ENCODE measurements at places on chromosomes 5 and 9.

DNA sequence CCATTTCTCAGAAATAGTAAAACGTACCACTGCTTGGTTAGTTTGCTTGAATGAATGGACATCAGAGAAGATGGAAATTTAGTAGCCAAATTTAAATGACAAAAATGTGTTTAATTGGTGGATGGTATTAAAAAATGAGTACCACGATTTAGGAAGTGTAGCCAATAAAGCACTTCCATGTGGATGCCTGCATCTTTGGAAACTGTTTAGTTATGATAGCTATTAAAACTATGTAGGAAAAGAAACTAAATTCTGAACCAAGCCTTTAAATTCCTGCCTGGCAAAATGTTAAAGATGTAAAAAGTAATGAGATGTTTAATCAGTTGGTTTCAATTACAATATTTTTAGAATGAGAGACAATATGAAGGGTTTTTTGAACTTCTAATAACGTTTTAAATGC lies 94.8 kb downstream of the NUDT12 start:
- no peak for DNase-seq

DNA sequence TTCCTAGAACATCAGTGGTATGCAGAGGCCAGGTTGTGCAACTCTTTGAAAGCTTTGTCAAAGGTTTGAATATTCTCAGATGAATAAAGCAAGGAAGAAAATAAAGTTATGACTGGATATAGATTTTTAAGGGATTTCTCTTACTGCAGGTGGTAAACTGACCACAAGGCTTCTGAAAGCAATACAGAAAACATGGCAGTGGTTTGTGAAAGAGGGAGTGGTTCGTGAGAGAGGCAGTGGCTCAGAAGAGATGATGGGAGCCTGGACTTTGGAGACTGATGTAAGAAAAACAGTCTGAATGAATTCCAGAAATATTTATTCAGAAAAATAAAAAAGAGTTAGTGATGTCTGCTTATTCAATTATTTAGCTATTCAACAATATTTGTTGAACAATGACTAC lies 380.4 kb upstream of the CTNND2 start:
- DNase-seq, result no peak

DNA sequence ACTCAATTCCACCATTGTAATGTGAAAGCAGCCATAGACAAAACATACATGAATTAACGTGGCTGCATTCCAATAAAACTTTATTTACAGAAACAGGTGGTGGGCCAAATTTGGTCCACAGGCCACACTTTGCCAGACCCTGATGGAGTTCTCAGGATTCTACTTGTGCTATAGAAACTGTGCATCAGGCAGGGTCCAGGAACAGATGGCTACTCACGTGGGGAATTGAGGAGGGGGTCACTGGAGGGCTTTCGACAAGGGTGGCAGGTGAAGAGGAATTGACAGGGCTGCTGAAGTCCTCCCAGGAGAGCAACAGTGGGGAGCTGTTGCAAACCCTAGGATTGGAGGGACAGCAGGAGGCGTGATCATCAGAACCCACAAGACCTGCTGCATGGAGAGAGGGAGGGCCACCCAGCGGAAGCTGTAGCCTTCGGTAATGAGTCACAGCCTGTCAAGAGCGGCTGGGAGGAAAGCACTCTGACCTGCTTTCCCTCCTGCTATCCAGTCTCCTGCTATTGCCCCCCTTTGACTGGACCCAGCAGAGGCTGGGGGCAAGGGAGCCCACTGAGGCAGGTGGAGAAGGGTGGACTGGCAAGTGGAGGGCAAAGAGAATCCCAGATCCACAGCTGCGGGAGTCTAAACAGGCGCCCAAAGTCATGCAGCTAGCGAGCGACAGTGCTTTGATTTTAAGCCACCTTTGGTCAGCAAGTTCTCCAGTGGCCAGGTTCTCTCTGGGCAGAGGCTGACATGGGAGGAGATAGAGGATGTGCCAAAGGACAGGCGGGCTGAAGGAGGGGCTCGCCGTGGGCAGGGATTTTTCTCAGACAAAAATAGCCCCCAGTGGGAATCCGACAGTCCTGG lies 138.3 kb upstream of the SMIM23 start:
- peak; percentile 90 for DNase-seq

DNA sequence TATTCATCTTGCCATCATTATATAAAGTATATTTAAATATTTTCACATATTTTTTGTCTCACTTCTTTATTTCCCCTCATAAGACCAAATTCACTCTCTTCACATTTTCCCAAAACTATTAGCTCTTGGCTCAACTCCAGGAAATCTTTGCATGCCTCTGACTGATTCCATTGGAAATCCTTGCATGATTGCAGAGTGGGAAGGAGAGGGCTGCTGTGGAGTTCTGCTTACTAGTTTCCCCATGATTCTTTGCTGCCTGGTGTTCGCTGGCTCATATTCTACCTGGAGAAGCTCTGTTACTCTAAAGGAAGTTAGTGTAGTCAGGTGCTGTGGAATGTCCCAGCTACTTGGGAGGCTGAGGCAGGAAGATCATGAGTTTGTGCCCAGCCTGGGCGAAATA lies 41.9 kb downstream of the LIX1 start:
- no peak for DNase-seq

- no peak for DNase-seq
Observed at GRCh38 chr9:120736881-120737280, 22.6 kb upstream of the MEGF9 start.

GRCh38 chr5:82522897-82523296 lies 244.7 kb upstream of the RPS23 start:
- no peak for DNase-seq

DNA sequence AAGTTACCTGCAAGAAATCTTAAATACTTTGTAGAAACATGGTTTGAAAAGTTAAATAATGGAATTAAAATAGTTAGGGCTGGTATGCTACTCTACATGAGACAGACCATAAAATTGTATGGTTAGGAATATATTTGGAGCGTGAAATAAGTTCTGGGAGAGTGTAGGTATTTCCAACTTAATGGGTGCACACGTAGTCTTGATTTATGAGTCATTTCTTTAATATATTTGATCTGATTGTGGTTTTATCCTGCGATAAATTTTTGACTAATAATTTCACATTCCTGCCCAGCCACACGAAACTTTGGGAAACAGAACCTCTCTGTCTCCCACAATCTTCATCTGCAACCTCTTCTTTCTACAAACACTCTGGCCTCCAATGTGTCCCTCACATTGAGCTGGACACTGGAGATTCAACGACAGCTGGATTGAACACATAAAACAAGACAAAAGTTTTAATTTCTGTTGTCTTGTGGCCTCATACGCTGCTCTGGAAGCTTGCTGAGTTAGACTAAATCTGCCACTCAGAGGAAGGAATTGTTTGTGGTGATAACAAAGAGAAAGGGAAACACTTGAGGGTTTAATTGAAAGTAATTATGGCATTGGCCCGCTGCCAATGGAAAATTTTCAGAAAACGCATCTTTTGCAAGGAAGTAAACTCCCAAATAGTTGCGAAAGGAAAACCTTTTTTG lies 201.8 kb upstream of the ZNF608 start:
- DNase-seq, result no peak

- DNase-seq, result no peak
Observed at GRCh38 chr5:169417676-169418075, 116.7 kb upstream of the SLIT3 start.

- DNase-seq, result no peak
Observed at GRCh38 chr9:133692364-133692985, 45.7 kb downstream of the SARDH start.

DNA sequence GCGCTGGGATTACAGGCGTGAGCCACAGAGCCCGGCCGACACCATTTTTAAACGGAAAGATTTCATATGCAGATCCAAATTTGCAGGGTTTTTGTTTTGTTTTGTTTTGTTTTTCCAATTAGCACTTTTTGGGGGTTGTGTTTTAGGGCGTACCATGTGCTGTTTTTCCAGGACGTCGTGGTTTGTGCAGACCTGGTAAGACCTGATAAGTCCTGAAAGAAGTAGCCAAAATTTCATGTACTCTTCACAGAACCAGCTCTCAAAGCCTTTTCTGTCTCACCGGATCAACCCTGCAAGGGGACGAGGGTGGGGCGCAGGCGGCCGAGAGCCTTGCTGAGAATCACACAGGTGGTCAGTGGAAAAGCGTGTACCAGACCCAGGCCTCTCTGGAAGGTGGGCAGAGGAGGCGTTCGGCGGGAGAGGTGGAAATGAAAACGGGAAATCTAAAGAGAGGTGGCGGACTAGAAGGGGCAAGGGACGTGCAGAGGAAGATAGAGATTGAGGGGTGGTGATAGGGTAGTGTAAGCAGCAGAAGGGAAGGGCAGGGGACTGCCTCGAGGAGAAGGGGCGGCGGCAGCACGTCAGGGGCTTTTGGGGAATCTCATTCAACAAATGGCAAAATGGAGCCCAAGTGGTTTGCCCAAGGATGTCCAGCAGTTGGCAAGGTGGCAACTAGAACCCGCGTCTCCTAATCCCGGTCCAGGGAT lies 1.1 kb upstream of the FAF2 start:
- DNase-seq, result peak; percentile 60

- no peak for DNase-seq
Observed at GRCh38 chr9:6630502-6631206, 14.9 kb downstream of the GLDC start.

DNA sequence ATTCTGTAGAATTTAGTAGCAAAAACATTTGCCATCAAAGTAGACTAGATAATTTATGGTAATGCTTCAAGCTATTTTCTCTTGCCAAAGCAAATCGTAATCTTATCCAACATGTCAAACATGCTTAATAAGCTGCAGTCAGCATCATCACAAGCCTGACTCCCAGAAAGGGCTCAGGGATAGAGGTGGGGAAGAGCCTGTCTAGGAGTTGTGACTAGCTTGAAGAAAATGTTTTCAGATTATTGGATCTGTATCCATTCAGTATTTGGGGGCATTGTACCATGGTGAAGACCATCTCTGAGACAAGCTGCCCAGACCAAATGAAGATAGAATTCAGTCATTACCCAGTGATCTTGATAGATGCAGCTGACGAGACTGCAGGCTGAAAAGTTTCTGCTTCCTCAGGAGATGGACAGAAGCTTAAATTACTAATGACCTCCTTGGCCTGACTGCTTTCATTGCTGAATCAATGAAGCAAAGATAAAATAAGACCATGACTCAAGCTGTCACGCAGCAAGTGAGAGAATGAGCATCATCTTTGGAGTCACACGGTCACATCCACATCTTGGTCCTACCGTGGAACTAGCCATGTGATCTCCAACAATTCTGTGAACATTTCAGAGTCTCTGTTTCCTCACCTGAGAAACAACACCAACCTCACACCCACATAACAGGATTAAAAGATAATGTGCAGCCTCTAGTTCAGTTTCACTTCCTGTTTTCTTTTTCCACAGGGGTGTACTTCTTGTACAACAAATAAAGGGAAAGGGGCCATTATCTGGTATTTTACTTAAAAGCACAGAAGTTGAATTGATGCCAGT lies 9.4 kb downstream of the ERAP2 start:
- no peak for DNase-seq

DNA sequence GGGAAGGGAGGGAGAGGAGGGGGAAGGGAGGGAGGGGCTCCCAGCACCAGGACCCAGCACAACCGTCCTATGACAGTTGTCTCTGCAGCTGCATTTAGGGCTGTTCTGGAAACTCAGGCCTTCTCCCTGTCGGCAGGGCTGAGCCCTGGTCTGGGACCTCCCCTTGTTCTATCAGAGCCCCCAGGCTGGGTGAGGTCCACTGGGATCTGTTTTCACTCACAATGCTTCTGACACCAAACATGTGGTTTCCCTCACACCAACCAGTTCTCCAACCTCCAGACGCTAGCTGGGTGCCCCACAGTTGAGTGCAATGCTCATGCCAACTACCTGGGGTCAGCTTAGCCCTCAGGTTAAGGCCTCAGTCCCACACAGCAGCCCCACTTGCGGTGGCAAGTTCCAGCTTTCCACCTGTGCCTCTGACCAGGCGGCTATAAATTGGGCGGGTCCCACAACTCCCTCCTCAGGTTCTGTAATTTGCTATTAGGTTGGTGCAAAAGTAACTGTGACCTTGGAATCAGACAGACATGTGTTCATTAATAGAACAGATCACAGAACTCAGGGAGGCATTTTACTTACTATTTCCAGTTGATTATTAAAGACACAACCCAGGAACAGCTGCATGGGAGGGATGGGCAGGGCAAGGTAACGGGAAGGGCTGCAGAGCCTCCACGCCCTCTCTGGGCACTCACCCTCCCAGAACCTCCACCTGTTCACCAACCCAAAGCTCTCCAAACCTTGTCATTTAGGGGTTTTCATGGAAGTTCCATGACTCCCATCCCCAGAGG lies 13.5 kb downstream of the ADAMTS2 start:
- peak; percentile 84 for DNase-seq

GRCh38 chr5:57007344-57007743 lies 55.4 kb upstream of the MIER3 start:
- no peak for DNase-seq

- no peak for DNase-seq
Observed at GRCh38 chr9:81112627-81113452, 576.5 kb downstream of the TLE1 start.

GRCh38 chr9:106528158-106528557 lies 334.8 kb upstream of the ZNF462 start:
- DNase-seq, result no peak

- DNase-seq, result peak; percentile 68
Observed at GRCh38 chr5:130198927-130199326, 294.7 kb downstream of the CHSY3 start.

DNA sequence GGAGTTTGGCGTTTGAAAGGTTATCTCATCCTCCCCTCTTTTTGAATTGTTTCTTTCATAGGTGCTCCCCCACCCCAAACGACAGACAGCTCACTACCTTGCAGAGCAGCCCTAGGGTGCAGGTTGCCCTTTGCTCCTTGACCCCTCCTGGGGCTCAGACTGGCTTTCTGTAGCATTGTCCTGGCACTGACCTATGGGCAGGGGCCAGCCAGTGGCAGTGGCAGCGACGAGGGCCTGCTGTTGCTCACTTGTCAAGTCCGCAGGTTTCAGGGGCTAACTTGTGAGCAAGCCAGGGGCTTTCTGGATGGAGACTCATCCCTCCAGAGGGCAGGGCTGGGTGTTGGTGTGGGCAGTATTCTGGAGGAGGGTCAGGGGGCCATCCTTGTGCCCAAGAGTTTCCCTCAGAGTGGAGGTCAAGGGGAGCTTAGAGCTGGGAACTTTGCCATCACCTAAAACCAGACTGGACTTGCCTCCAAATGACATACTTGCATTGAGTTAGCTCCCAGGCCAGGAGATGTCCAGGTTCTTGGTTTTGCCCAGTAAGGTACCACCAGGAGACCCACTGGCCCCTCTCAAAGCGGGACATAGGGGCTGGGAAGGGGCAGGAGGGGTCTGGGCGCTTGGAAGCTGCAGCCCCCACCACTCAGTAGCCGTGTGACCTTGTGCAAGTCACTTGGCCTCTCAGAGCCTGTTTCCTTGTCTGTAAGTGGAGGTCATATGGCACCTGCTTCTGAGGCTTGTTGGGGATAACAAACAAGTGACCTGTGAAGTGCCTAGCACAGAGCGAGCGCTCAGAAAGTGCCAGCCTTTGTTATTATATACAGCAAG lies 53.5 kb upstream of the CDKN2AIPNL start:
- peak; percentile 49 for DNase-seq

GRCh38 chr5:11292648-11293356 lies 531.8 kb upstream of the DAP start:
- no peak for DNase-seq
